ENCODE measurements at places on chromosomes 11 and 22.
A peak's percentile ranks its signal among the peaks of the same experiment; 100 is the strongest.

- no peak for DNase-seq
Measured at GRCh38 chr22:45717789-45718188, 46.2 kb downstream of the ATXN10 start.

GRCh38 chr11:93025558-93026255 lies 56.3 kb downstream of the MTNR1B start:
- DNase-seq = no peak

- no peak for DNase-seq
Measured at GRCh38 chr11:116837231-116838091, at the start of gene APOA1. APOA1 (minus strand) TSS chr11:116837622; CDS start chr11:116837387, 235 bp downstream.

GRCh38 chr11:60978546-60979380 lies 7.3 kb downstream of the CD6 start:
- peak; percentile 40 for DNase-seq

DNA sequence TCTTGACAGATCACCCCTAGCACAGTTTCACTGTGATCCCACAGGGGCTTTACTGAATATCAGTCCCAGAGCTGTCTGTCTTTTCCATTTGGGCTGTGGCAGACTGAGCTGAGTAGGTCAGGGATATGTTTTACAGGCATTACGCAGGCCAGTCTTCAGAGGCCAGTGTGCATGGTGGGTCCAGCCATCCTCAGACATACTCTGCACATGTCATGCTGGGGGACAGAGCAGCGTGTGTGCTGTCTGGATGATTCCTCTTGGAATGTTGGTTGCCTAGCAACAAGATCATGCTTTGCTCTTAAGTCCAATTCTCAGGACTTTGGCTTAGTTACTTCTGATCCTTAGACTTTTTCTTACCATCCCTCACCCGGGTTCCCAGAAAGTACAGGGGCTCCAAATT lies 736.5 kb downstream of the DLG2 start:
- DNase-seq = no peak

GRCh38 chr11:67689178-67689577 lies 14.8 kb upstream of the ALDH3B2 start:
- DNase-seq = no peak

DNA sequence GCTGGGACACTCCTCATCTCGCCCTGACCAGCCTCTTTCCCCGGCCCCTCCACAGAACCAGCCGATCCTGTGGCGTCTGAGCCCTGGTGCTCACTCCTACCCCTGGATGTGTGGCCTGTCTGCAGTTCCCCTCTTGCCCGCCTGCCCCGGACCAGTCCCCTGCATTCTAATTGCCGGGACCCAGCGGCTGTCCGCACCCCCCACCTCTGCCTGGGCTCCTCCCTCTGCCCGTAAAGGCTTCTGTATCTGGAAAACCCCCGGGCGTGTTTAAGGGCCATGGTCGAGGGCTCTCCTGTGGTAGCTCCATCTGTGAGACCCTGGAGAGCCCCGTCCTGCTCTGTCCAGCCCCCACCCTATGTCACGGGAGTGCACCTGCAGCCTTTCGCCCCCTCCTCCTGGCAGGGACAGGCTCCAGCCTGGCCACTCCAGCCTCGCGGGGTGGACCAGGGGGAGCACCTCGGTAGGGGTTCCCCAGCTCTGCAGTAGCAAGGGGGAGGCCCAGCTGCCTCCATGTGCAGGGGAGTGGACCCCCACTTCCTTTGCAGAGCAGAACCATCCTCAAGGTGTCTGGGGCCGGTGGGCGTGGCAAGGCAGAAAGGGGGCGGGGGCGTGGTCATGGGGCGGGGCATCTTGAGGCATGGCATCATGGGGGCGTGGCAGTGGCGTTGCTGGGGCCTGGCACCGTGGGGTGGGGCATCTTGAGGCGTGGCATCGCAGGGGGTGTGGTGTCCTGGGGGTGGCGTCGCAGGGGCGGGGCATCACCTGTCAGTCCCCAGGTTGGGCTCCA lies 430.4 kb downstream of the TBC1D22A start:
- no peak for DNase-seq

GRCh38 chr11:62547691-62548281 lies 1.2 kb upstream of the AHNAK start:
- DNase-seq = no peak

DNA sequence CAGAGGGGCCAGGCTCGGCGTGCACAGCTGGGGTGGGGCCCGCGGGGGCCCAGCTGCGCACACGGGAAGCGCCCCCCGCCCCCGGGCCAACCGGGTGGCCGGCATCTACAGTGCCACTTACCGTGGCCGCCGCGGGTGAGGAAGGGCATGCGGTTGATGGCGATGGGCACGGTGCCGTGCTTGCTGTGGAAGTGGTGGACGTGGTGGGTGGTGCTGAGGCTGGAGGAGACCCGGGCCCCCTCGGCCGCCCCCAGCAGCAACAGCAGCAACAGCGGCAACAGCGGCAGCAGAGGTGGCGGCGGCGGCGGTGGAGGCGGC lies 51.4 kb downstream of the SLC22A12 start:
- no peak for DNase-seq

GRCh38 chr22:42621505-42622002 lies 6.9 kb upstream of the POLDIP3 start:
- DNase-seq = peak; percentile 21

GRCh38 chr22:20146777-20147176 lies 4.1 kb downstream of the CCDC188 start:
- DNase-seq = no peak

DNA sequence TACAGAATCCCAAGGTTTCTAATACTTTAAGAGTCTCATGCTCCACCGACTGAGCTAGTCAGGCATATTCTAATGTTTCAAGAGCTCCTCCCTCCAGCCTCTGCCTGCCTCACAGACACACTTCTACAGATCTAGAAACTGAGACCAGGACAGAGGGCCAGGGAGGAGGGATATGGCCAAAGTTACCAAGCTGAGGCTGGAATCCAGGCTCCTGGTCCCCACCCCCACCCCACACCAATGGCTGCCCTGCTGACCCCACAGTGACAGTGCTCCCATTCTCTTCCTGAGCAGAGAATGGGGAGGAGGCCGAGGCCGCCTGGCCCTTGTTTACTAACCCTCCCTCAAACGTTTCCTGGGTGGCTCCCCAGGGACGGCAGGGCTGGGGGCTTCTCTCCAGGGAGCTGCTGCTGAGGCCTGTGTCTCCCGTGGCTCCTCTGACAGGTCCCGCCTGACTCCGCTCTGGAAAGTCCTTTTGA lies 2.2 kb downstream of the PLEKHB1 start:
- no peak for DNase-seq

- DNase-seq = no peak
Measured at GRCh38 chr11:1518301-1518700, 31.7 kb upstream of the MOB2 start.

- no peak for DNase-seq
Measured at GRCh38 chr11:68680541-68681231, 3.7 kb upstream of the GAL start.

DNA sequence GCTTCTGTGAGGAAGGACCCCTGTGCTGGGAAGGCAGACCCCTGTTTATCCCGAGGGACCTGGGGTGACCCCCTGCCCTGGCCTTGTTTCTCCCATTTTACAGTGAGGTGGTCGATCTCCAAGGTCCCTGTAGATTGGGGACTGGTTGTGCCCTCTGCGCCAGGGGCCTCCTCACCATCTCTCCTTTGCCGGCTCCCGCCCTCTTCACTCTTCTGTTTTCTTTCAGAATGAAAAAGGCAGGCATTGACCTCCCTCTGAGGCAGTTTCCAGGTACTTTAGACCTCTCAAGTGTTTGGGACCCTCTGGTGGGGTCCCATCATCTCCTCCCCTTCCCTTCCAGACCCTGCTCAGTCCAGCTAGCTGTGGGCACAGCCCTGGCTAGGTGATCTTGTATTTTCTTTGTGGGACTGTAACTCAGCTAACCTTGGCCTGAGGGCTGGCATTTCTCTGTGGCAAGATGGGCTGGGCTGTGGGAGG lies 1.5 kb downstream of the SERPINH1 start:
- no peak for DNase-seq

GRCh38 chr11:92752122-92752521 lies 217.3 kb upstream of the MTNR1B start:
- no peak for DNase-seq

DNA sequence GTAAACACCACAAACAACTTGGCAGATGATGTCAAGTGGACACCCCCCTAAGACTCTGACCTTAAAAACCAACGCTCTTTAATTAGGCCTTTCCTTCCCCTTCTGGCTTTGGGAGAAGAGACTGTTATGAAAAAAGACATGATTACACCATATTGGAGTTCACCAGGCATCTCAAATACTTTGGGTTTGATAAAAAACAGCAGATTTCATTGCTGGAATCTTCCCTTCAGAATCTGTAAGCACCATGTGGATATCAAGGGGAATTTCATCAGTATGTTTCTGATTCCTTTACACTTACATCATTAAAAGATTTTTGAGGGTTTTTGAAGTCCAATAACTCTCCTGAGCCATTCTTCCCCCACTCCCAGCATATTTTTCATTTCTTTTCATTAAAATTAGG lies 85.6 kb downstream of the KIRREL3 start:
- no peak for DNase-seq

DNA sequence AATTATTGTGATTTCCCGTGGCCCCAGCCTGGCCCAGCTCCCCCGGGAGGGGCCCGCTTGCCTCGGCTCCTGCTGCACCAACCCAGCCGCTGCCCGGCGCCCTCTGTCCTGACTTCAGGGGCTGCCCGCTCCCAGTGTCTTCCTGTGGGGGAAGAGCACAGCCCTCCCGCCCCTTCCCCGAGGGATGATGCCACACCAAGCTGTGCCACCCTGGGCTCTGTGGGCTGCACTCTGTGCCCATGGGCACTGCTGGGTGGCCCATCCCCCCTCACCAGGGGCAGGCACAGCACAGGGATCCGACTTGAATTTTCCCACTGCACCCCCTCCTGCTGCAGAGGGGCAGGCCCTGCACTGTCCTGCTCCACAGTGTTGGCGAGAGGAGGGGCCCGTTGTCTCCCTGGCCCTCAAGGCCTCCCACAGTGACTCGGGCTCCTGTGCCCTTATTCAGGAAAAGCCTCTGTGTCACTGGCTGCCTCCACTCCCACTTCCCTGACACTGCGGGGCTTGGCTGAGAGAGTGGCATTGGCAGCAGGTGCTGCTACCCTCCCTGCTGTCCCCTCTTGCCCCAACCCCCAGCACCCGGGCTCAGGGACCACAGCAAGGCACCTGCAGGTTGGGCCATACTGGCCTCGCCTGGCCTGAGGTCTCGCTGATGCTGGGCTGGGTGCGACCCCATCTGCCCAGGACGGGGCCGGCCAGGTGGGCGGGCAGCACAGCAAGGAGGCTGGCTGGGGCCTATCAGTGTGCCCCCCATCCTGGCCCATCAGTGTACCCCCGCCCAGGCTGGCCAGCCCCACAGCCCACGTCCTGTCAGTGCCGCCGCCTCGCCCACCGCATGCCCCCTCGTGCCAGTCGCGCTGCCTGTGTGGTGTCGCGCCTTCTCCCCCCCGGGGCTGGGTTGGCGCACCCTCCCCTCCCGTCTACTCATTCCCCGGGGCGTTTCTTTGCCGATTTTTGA lies 3.3 kb upstream of the ANKRD13D start:
- DNase-seq = no peak

- no peak for DNase-seq
Measured at GRCh38 chr22:36184433-36185025, 17.1 kb downstream of the APOL4 start.

All from activated naive CD8-positive, alpha-beta T cell treated with anti-CD3 and anti-CD28 coated beads, Interleukin-2, amount 50 U/mL, for 16 hours (primary cell).